ENCODE measurements at places on chromosomes 4 and X.

- no peak for DNase-seq
Measured at GRCh38 chrX:148659481-148659880, 159.1 kb downstream of the AFF2 start.

- DNase-seq, result no peak
Measured at GRCh38 chr4:51895158-51895557, 52.2 kb downstream of the DCUN1D4 start.

GRCh38 chrX:108138814-108139702 lies 47.5 kb downstream of the ATG4A start:
- DNase-seq, result no peak

GRCh38 chr4:10715696-10716095 lies 31.1 kb upstream of the CLNK start:
- no peak for DNase-seq

GRCh38 chr4:2828758-2829181 lies 14.9 kb upstream of the ADD1 start:
- no peak for DNase-seq

- DNase-seq, result no peak
Measured at GRCh38 chr4:15526924-15527592, 57.4 kb downstream of the CC2D2A start.

DNA sequence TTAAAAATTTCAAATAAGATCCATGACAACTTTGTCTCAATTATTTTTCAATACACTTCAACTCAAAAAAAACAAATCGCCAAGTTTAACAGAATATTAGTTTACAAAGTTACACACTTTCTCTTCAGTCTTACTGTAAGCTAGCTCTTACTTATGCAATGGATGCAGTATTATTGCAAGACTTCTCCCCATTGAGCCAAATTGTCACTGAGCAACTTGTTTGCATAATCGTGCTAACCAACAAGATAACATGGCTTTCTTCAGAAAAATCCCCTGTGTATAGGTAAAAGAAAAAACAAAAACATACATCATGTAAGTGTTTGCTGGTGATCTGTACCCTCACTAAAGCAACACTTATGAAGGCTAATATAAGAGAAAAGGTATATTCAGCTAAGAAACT lies 18.9 kb downstream of the DNAJB14 start:
- DNase-seq, result no peak

- no peak for DNase-seq
Measured at GRCh38 chr4:52932591-52933470, 70.7 kb downstream of the RASL11B start.

- no peak for DNase-seq
Measured at GRCh38 chr4:131978120-131978519, 1171.0 kb upstream of the PCDH10 start.

DNA sequence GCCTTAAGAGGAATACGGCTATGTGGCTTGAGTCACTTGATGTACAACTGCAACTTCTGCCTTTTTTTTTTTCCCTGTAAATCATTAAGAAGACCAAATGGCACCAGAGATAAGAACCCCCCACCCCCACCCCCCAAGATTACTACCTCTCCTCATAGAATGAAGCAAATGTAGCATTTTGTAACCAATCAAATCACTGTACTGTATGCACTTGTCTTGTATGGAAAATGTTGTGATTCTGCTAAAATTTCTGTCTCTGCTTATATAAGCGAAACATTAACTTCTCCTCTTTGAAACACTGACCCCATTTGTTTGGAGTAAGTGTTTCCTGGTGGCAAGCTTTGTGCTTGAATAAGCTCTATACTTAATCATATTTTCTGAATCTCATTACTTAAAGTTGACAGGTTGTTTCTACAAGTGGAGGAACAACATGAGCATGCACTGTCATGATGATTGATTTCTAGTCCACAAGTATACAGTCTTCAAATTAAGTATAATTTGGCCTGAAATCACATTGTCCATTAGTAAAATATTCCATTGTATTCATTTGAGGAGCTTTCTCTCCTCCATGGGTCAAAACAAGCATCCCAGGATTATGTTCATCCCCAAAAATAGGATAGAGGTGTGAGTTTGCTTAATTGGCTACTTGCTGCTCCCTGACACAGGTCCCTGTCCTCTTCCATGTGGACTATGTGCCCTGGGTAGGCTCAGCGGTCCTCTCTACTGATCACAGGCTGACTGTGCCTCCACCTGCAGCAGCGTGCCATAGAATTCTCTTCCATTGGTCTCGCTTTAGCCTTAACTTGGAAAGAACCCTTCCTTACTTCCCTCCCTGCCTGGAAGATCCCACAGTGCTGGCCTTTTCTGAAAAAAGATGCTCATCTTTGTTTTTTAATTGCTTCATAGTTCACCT lies 104.0 kb upstream of the BMP2K start:
- no peak for DNase-seq

DNA sequence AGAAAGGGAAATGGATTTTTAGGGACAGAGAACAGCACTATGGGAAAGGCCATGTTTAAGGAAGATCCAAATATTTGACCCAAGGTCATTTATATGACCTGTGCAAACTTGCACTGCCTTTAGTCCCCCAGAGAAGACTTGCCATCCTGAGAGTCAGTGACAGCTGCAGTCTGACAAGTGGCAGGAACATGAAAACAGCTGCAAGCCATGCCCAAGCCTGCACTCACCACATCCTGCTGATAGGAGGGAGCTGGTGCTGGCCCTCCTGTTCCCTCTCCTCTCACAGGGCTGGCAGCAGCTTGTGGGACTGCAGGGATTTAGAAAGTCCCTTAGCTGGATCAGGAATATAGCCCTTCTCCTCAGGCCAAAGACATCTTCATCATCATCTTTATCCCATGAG lies 187.7 kb downstream of the RAP1GDS1 start:
- DNase-seq, result no peak

GRCh38 chrX:31237189-31237588 lies 165.3 kb upstream of the FTHL17 start:
- DNase-seq, result no peak
